ENCODE measurements at places on chromosomes 1 and 21. TPM values are rescaled to one million over a fixed set of nuclear protein-coding genes. Genes with fewer than 3 reads are reported as not detected.

Gene FCAMR
- not detected for total RNA-seq

Gene AQP10
- not detected for total RNA-seq

Gene DPM3
- 46.3 TPM for total RNA-seq

Gene CRABP2
- total RNA-seq, result 62.7 TPM

Gene CDA
- not detected for total RNA-seq

Gene AMY1C
- not detected for total RNA-seq

Gene ESRRG
- 0.18 TPM for total RNA-seq

Gene AIM2
- not detected for total RNA-seq

Gene PIGR
- total RNA-seq, result not detected

Gene DYNLT5
- 1.4 TPM for total RNA-seq

Gene ALX3
- not detected for total RNA-seq

Gene TSPAN2
- total RNA-seq, result 2.5 TPM

Gene PTGFR
- total RNA-seq, result 77.5 TPM

Gene OR2T2
- not detected for total RNA-seq

Gene CADM3
- 6.0 TPM for total RNA-seq

Gene PDE4B
- total RNA-seq, result 2.3 TPM

Gene CELA3A
- not detected for total RNA-seq

Gene IGSF8
- total RNA-seq, result 10.8 TPM

Gene OR6N1
- 0.16 TPM for total RNA-seq

Data from fibroblast of the aortic adventitia (primary cell).